PC-3 (cell line): ENCODE measurements at places on chromosomes 11 and 22. TPM values are rescaled to one million over a fixed set of nuclear protein-coding genes. Genes with fewer than 3 reads are reported as not detected.
A peak's percentile ranks its signal among the peaks of the same experiment; 100 is the strongest.

- peaks cover 27% of the 10 kb centered on the region for H3K36me3 ChIP-seq
- no peak overlapping the region for H3K27ac ChIP-seq
- H3K27me3 ChIP-seq = no peaks in the 10 kb centered on the region
- peaks cover 29% of the 10 kb centered on the region for H3K4me1 ChIP-seq
- DNase-seq = no peak
These were observed 8.6 kb downstream of the MICAL2 start for GRCh38 chr11:12118949-12119348.

DNA sequence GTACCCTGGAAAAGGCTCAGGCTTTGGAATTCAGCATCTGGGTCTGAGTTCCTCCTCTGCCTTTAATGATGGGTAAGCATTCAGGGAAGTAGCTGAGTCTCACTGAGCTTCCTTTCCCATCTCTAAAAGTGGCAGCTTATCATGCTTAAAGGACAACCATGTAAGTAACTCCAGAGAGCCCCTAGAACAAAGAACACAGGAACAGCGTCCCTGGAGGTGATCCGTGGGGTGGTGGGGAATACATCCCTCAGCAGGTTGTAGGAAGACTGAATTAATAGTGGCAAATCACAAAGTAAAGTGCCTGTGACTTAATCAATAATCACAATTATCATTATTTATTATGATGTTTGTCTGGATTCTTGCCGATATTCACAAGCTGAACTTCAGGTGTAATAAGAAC, 114.7 kb upstream of the ISX start:
- H3K27ac ChIP-seq = no peak overlapping the region
- no peak for DNase-seq
- no peak overlapping the region for H3K4me3 ChIP-seq
- no peaks in the 10 kb centered on the region for H3K4me1 ChIP-seq
- H3K36me3 ChIP-seq = no peaks in the 10 kb centered on the region
- H3K27me3 ChIP-seq = no peaks in the 10 kb centered on the region

DNA sequence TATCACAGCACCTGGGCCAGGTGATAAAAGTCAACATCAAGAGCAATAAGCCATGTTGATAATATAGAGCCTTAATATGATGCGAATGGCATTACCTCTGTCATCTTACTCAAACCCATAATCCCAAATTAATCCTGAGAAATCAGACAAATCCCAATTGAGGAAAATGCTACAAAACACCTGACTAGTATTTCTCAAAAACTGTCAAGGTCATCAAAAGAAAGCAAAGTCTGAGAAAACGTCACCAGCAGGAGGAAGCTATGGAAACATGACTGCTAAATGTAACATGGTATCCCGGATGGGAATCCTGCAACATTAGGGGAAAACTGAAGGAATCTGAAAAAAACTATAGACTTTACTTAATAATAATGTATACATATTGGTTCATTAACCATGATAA, 29.6 kb downstream of the ASCL2 start:
- no peaks in the 10 kb centered on the region for H3K36me3 ChIP-seq
- no peak overlapping the region for H3K27ac ChIP-seq
- H3K4me1 ChIP-seq = no peaks in the 10 kb centered on the region
- no peak for DNase-seq

GRCh38 chr11:121309688-121310087, 17.1 kb downstream of the SC5D start:
- no peaks in the 10 kb centered on the region for H3K4me1 ChIP-seq
- H3K36me3 ChIP-seq = peaks cover 23% of the 10 kb centered on the region
- H3K4me3 ChIP-seq = no peak overlapping the region
- H3K27me3 ChIP-seq = no peaks in the 10 kb centered on the region
- DNase-seq = no peak
- no peak overlapping the region for H3K27ac ChIP-seq

DNA sequence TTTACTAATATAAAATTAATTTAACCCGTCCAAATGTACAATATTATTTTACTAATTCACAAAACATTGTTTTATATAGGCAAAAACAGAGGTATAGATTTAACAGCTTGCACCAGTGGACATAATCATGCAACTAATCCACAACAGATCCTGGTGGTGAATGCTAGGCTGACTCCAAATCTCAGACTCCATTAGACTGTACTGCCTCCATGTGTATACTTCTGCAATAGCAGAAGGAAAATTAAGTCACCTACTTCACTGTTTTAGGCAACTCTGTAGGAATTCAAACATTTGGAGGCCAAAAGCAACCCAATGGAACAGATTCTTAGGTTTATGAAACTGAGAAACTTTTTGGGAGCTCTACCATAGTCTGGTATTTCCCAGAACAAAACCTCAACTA, 30.0 kb upstream of the RAB39A start:
- DNase-seq = peak; percentile 81
- H3K27me3 ChIP-seq = peaks cover 22% of the 10 kb centered on the region
- no peaks in the 10 kb centered on the region for H3K4me1 ChIP-seq
- no peak overlapping the region for H3K4me3 ChIP-seq

GRCh38 chr11:16786131-16786530, 47.7 kb downstream of the C11orf58 start:
- no peaks in the 10 kb centered on the region for H3K36me3 ChIP-seq
- H3K4me3 ChIP-seq = no peak overlapping the region
- H3K27ac ChIP-seq = no peak overlapping the region
- DNase-seq = no peak
- H3K4me1 ChIP-seq = peaks cover 42% of the 10 kb centered on the region

DNA sequence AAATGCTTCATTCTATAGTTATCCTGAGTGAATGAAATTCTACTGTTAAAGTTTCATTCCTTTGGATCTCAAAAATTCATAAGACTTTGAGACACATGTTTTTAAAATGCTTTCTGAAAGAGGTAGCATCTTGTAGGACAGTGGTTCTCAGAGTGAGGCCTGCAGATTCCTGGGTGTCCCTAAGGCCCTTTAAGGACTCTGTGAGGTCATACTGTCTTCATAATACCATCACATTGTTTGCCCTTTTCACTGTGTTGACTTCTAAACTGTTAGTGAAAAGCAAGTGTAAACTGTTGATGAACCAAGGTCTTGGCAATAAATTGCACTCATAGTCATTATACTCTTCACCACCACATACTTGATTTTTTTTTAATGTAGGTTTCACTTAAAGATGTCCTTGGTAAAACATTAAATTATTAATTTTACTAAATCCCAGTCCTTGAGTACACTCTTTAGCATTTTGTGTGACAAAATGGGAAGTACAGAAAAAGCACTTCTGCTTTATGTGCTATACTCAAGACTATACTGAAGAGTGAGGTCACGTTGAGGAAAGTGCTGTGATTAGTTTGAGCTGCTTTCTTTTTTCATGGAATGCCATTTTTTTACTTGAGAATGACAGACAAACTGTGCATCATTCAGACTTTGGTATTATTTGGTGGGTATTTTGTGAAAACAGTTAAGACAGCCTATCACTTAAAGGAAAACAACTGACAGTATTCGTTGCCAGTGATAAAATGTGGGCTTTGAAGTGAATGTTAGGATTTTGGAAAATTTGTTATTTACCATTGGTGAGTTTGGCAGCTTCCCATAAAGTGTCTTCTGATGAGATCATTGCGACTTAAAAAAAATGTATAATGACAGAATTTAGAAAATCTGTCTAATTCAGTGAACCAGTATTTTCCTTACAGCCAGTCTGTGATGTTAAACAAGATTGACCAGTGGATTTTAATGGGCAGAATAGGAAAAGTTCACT, 61.1 kb downstream of the SPECC1L start:
- peaks cover 6% of the 10 kb centered on the region for H3K4me1 ChIP-seq
- no peaks in the 10 kb centered on the region for H3K27me3 ChIP-seq
- no peak overlapping the region for H3K4me3 ChIP-seq
- peaks cover 24% of the 10 kb centered on the region for H3K36me3 ChIP-seq

- no peak for DNase-seq
- peaks cover 63% of the 10 kb centered on the region for H3K27me3 ChIP-seq
- no peaks in the 10 kb centered on the region for H3K36me3 ChIP-seq
- H3K4me1 ChIP-seq = no peaks in the 10 kb centered on the region
These were observed 107.7 kb upstream of the B3GAT1 start for GRCh38 chr11:134519788-134520187.

GRCh38 chr22:37001826-37002225, 17.4 kb downstream of the TST start:
- H3K4me1 ChIP-seq = no peaks in the 10 kb centered on the region
- no peak overlapping the region for H3K4me3 ChIP-seq
- H3K27ac ChIP-seq = no peak overlapping the region
- no peak for DNase-seq
- peaks cover 4% of the 10 kb centered on the region; the same call in 1 of the 2 replicates for H3K27me3 ChIP-seq
- H3K36me3 ChIP-seq = no peaks in the 10 kb centered on the region

DNA sequence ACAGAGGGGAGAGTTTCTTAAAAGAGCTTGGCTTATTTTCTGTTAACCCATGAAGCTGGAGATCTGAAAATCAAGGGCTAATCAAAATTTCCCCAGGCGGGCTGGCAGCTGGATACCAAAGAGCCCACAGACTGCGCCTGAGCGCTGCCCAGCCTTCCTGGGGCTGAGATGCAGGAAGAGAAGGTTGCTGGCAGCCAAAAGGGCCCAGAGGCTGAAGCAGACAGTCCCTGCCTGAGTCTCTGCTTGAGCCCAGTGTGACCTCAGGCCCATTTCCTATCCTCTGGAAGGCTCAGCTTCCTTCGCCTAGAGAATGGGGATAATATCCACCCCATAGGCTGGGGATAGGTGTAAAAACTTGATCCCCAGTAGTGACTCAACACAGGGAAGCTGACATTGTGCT, 49.1 kb downstream of the ARRB1 start:
- no peak for DNase-seq
- no peaks in the 10 kb centered on the region for H3K36me3 ChIP-seq
- no peak overlapping the region for H3K4me3 ChIP-seq

DNA sequence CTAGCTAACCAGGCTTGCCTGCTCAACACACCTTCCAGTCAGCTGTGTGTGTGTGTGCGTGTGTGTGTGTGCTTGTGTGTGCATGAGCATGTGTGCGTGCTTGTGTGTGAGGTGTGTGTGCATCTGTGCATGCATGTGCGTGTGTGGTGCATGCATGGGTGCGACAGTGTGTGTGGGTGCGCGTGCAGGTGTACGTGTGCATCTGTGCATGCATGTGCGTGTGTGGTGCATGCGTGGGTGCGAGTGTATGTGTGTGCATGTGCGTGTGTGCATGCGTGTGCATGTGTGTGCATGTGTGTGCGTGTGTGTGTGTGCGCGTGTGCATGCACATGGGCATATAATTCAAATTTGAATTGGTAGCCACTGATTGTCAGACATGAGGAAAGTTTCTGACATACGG, 10.5 kb upstream of the TP53AIP1 start:
- no peak overlapping the region for H3K4me3 ChIP-seq
- no peak overlapping the region for H3K27ac ChIP-seq
- no peaks in the 10 kb centered on the region for H3K36me3 ChIP-seq
- H3K4me1 ChIP-seq = no peaks in the 10 kb centered on the region
- H3K27me3 ChIP-seq = no peaks in the 10 kb centered on the region

DNA sequence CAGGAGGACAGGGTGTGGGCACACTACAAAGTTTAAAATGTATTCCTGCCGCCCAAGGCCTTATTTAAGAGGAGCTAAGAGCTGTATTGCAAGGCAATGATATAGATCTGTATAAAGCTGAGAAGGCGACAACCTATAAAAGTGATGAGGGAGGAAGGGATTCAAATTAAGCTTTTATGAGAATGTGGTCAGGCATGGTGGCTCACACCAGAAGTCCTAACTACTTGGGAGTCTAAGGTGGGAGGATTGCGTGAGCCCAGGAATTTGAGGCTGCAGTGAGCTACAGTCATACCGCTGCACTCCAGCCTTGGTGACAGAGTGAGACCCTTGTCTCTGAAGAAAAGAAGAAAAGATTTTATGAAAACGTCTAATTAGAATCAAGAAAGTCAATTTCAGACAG, 9.7 kb upstream of the GLB1L3 start:
- H3K27ac ChIP-seq = peak overlapping the region; percentile 83
- H3K36me3 ChIP-seq = no peaks in the 10 kb centered on the region; the same call in 1 of the 2 replicates

- H3K4me1 ChIP-seq = no peaks in the 10 kb centered on the region
- DNase-seq = peak; percentile 23
- peaks cover 10% of the 10 kb centered on the region; the same call in 1 of the 2 replicates for H3K27me3 ChIP-seq
- no peak overlapping the region for H3K27ac ChIP-seq
- no peak overlapping the region for H3K4me3 ChIP-seq
These were observed 455.0 kb downstream of the BRD1 start for GRCh38 chr22:49372530-49373288.

DNA sequence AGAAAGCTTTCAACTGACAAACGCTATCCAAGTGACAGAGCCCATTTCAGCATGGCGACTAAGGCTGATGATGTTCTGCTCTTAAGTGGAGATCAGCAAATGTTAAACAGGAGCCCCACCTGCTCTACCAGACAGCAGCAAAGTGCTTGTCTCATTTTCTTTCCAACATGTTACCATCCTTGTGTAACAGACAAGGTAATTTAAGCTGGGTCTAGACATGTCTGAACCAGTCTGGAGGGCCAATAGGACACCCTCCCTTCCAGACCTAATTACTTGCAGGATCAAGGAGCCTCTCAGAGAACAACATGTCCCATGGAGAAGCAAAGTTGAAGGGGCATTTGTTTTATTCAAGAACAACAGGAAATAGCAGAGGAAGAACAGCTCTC, 3.9 kb upstream of the LMO2 start:
- no peak overlapping the region for H3K4me3 ChIP-seq
- peaks cover 8% of the 10 kb centered on the region; the same call in 1 of the 2 replicates for H3K4me1 ChIP-seq
- no peak overlapping the region for H3K27ac ChIP-seq
- no peaks in the 10 kb centered on the region for H3K36me3 ChIP-seq

GRCh38 chr11:10918275-10918674, 60.4 kb upstream of the ZBED5 start:
- no peaks in the 10 kb centered on the region for H3K27me3 ChIP-seq
- H3K4me3 ChIP-seq = no peak overlapping the region
- no peak for DNase-seq

DNA sequence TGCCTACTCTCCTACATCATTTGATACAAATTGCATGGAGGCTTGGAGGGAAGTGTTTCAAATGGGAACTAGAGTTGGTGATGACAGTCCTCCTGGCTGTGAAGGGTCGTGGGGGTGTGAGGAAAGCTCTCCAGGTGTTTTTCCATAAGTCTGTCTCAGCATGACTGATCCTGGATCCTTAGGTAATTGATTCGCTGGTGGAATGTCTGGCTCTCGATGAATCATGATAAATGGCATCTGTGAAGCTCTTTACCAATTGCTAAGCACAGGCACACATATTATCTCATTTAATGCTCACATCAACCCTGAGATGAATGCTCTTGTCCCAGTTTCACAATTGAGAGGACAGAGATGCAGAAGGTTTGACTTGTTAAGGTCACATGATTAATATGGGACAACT, 107.5 kb downstream of the PKNOX2 start:
- no peaks in the 10 kb centered on the region for H3K36me3 ChIP-seq
- no peak for DNase-seq
- H3K27me3 ChIP-seq = peaks cover 100% of the 10 kb centered on the region
- no peak overlapping the region for H3K4me3 ChIP-seq

- H3K36me3 ChIP-seq = no peaks in the 10 kb centered on the region
- no peak overlapping the region for H3K27ac ChIP-seq
- no peaks in the 10 kb centered on the region for H3K4me1 ChIP-seq
These were observed 53.1 kb downstream of the APOL3 start for GRCh38 chr22:36107436-36107835.

FXYD6 gene
- total RNA-seq = not detected in 2 replicates

OR52L1 gene
- total RNA-seq = not detected in 2 replicates

KRTAP5-8 gene
- total RNA-seq = not detected in 2 replicates

OVOL1 gene
- 17.1 and 18.1 TPM in 2 replicates for total RNA-seq

TYR gene
- total RNA-seq = not detected in 2 replicates

CCDC89 gene
- total RNA-seq = 0.55 TPM in 1 of 2 replicates, not detected in the other

CASP5 gene
- total RNA-seq = not detected in 2 replicates

SCGB2A2 gene
- not detected in 2 replicates for total RNA-seq

NTM gene
- not detected in 2 replicates for total RNA-seq
